CD4-positive, alpha-beta T cell treated with Interferon alpha-2 for 1 hour (primary cell): ENCODE measurements at places on chromosomes 7 and 10.

DNA sequence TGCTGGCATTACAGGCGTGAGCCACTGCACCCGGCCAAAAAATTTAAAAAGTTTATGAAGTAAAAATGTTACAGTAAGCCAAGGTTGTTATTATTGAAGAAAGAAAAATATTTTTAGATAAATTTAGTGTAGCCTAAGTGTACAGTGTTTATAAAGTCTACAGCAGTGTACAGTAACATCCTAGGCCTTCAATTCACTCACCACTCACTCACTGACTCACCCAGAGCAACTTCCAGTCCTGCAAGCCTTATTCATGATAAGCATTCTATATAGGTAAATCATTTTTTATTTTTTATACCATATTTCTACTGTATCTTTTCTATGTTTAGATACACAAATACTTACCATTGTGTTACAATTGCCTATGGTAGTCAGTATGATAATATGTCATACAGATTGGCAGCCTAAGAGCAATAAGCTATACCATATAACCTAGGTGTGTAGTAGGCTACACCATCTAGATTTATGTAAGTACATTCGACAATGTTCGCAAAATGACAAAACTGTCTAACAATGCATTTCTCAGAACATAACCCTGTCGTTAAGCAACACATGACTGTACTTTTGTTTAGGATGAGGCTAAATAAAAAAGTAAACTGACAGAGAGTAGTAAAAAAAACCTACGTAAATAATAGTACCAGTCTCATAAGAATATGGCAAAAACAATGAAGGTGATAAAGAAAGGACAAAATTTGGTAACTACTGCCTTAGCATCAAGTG is 77.8 kb upstream of the FAM133B start:
- no peak for DNase-seq

- DNase-seq, result no peak
These were observed 20.9 kb downstream of the ENKUR start for GRCh38 chr10:24995072-24995471.

DNA sequence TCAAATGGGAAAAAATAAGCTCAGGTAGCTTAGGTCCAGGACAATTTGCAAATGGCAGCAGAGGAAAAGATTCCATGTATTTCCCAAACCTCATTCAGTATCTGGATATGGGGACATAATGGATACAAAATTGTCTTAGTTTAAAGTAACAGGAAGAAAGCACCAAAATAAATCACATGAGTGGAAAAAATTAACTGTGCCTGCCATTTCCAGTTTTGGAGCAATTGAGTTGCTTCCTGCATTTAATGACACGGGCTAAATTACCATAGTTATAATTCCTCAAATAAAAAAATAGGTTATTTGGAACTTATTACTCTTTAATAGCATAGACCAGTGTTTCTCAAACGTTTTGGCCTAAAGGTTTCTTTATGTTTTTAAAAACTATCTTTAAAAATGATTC is 6.3 kb upstream of the STAMBPL1 start:
- no peak for DNase-seq

GRCh38 chr10:74137992-74138391 is 12.6 kb downstream of the AP3M1 start:
- DNase-seq, result no peak

- DNase-seq, result no peak
These were observed 133.7 kb upstream of the TNS3 start for GRCh38 chr7:47715631-47716068.

DNA sequence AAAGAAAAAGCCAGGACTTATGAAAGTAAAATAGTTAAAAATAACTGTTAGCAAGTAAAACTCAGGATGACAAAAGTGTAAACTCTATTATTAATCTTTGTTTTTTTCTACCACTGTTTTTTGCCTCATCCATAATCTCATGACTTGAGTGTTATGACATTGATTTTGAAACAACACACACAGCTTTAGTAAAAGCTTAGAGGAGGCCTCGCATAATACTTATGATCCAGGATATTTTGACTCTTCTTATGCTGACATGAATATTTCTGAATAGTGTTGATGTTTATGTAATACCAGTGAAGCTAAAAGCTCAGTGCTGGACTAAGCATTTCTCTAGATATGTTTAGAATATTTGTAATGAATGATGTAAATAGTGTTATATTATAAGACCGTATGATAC is 10.5 kb downstream of the KAT6B start:
- DNase-seq, result no peak

DNA sequence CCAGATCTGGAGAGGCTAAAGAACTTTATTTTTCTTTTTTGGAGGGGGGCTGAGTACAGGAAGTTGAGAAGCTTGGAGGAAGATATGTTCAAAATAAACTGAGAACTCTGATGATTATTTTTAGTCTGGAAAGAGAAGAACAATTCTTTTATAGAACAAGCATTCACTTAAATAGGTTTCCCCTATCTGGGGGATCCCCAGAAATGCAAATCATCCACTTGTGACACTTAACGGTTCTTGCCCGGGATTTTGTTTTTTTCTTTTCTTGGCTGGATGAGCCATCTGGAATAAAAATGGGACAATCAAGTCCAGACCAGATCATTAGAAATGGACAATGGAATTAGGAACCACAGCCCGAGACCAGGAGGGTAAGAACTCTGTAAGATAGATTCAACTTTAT is 95.9 kb upstream of the EGR2 start:
- DNase-seq, result no peak

DNA sequence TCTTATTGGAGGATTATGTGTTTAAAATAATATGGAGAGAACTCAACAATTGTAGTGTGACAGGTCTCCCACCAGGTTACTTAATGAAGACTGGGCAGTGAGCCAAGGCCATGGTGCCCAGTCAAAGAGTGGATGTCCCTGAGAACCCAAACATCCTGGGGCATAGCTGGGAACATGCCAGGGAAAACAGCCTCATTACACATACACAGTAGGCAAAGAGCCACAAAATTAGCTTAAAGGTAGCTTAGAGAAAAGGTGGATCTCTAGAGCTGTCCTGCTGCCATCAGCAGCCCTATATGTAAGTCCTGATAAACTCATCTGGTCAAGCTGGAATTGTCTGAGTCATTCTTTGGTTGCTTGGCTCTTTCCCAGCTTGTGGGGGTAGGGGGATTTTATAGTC is 287.8 kb downstream of the PHF14 start:
- no peak for DNase-seq

- peak; percentile 38 for DNase-seq
These were observed 15.8 kb downstream of the MACC1 start for GRCh38 chr7:20201380-20201779.
